ENCODE measurements at places on chromosomes 3 and 15.

GRCh38 chr15:70059476-70060213, 38.1 kb downstream of the TLE3 start:
- no peak for DNase-seq

DNA sequence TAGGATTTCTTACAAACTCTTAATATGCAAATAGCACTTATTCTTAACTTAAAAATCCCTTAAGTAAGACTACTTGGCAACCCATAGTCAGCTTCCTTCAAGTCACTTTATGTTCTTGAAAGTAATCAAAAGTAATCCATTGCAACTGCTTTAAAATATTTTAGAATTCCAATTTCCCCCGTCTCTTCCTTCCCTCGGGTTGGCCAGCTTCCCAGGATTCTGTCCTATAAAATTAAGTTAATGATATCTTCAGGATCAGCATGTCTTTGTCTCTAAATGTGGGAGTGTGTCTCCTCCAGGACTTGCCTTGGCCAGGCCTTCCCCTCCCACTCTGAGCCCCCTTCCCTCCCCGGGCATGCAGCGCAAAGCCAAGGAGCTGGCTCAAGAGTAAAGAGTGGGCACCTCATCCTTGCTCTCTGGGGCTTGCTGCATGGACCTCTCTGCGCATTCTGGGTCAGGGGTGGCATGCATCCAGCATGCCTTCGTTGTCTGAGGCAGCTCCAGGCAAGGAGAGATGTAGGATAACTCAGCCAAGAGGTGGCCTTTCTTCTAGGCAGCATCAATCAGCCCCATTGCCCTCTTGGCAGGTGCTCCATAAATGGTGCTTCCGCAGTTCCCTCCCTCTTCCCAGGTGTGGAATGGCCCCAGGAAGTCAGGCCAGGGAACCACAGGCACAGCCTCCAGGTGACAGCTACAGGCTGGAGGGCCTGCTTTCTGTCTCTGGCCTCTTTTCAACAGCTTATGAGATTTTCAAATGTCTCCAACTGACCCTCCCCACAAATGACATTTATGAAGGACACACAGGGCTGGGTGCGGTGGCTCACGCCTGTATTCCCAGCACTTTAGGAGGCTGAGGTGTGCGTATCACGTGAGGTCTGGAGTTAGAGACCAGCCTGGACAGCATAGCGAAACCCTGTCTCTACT, 108.7 kb upstream of the ALDH1A3 start:
- no peak for DNase-seq

GRCh38 chr15:60411774-60412425, 14.1 kb upstream of the ANXA2 start:
- DNase-seq, result no peak

GRCh38 chr15:37682304-37682703, 252.1 kb upstream of the TMCO5A start:
- DNase-seq, result no peak

DNA sequence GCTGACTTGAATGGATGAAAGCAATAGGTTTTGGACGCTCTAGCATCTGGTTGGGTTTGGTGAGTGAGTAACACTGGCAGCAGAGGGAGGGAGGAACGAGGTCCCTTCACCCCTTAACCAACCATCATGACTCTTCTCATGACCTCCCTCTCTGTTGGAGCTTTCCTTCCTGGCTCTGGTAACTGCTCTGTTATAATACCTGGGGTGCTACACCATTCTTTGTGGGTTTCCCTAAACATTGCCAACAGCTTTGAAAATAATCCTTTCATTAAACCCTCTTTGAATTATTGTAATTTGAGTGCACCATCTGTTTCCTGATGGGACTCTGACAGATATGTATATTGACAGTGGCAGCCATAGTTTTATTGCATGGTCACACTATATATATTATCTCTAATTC, 146.2 kb upstream of the PTPRG start:
- DNase-seq, result no peak
